ENCODE measurements at places on chromosomes 6 and 20.

GRCh38 chr20:57440678-57441509 lies 49.7 kb downstream of the RBM38 start:
- no peaks in the 10 kb centered on the region for H3K36me3 ChIP-seq
- peaks cover 11% of the 10 kb centered on the region for H3K4me1 ChIP-seq
- H3K27ac ChIP-seq, result no peak overlapping the region
- no peak for DNase-seq
- peaks cover 6% of the 10 kb centered on the region for H3K27me3 ChIP-seq

DNA sequence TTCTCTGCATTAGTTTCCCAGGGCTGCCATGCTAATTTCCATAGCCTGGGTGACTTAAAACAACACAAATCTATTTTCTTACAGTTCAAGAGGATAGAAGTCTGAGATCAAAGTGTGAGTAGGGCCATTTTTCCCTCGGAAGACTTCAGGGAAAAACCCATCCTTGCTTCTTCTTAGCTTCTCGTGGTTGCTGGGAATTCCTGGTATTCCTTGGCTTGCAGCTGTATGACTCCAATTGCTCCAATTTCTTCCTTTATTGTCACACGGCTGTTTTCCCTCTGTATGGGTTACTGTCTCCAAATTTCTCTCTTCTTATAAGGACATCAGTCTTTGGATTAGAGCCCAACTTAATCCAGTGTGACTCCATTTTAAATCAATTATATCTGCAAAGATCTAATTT lies 128.4 kb upstream of the JAG1 start:
- H3K4me3 ChIP-seq, result no peak overlapping the region
- H3K27ac ChIP-seq, result no peak overlapping the region
- no peaks in the 10 kb centered on the region for H3K36me3 ChIP-seq
- no peaks in the 10 kb centered on the region for H3K27me3 ChIP-seq
- peaks cover 8% of the 10 kb centered on the region for H3K4me1 ChIP-seq

DNA sequence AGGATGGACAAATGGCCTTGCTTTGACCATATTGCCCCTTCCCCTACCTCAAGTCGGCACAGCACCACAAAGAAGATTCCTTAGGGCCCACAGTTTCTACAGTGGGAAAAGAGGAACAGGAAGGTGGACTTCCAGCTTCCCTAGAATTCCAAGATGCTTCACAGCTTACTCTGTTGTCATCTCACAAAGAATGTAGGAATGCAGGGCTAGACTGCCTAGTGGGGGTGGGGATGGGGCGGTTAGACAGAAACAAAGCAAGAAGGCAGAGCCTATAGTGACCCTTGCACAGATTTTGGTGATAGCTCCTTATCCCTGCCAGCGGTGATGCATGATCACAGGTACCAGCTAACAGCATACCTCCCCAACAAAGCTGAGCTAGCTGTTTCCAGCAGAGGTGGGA lies 607.6 kb upstream of the MAN1A1 start:
- no peaks in the 10 kb centered on the region for H3K27me3 ChIP-seq
- no peak overlapping the region for H3K4me3 ChIP-seq
- no peak for DNase-seq
- no peaks in the 10 kb centered on the region for H3K36me3 ChIP-seq
- no peak overlapping the region for H3K27ac ChIP-seq

DNA sequence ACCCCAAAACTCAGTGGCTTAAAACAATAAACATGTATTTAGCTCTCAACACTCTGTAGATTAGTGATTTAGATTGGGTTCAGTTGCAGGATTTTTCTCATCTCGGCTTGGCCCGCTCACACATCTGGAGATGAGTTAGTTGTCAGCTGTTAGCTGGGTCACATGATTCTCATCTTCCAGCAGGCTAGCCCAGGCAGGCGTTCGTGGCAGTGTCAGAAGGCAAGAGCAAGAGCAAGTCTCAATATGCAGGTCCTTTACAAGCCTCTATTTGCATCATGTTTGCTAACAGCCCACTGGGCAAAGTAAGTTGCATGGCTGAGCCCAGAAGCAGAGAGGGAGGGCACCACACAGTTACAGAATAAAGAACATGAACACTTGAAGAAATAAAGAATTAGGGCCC lies 83.6 kb upstream of the MYLIP start:
- no peaks in the 10 kb centered on the region for H3K4me1 ChIP-seq
- DNase-seq, result no peak
- no peak overlapping the region for H3K4me3 ChIP-seq
- H3K27me3 ChIP-seq, result peaks cover 38% of the 10 kb centered on the region
- no peaks in the 10 kb centered on the region for H3K36me3 ChIP-seq

Data from PC-3 (cell line).